ENCODE measurements at places on chromosomes 4 and X. TPM values are rescaled to one million over a fixed set of nuclear protein-coding genes. Genes with fewer than 3 reads are reported as not detected.

DNA sequence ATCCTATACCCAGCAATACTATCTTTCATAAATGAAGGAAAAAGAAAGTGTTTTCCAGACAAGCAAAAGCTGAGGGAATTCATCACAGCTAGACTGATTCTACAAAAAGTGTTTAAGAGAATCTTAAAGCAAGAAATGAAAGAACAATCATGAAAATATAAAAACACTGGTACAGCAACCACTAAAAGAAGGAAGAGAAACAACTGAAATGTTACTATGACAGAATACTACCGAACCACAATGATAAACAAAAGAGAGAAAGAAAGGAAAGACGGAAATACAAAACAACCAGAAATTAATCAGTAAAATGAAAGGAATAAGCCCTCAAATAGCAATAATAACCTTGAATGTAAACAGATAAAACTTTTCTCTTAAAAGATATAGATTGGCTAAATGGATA, 110.8 kb upstream of the AFF2 start:
- no peak for DNase-seq

- no peak for DNase-seq
These were observed 6.0 kb upstream of the VGLL1 start for GRCh38 chrX:136525738-136526606.

DNA sequence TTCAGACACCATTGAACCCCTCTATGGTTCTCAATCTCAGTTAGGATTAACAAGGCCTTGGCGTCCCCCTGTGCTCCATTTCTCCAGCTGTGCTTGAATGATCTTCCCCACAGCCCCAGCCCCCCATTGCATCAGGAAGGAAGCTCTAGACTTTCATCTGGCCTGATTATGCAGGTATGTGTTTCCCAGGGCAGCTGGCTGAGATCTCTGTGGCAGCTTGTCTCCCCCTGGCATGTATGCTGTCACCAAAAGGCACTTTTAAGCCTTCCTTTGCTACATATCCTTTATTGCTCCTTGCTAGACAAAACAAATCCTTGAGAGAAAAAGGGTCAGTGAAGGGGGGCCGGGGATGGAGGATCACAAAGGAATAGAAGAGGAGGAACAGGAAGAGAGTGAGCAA, 1056.0 kb upstream of the SLIT2 start:
- DNase-seq, result no peak

DNA sequence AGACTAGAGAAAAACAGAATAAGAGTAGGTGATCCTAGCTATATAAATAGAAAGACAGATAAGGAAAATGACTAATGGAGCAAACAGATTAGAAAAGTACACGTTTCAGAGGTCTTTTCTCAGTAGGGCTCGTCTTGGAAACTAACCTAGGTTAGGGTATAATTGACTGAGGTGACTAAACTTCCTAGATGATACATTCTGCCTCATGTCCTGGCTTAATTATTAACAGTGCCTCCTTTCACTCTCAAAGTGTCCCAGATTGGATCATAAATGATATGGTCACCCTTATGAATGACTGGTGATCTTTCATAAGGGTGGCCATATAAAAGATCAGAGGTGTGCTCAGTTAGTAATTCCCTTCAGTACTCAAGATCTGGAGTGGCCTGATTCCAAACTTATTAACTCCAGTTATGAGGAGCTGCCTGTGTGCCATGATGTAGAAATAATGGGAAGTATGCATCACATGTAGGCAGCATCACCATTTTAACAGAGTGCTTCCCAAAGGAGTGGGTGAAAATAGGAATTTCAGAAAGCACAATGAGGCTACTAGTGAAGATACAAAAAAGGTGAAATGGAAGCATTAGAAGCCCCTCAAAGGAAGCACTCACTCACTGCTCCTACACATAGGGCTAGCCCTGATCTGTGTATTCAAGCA, 14.7 kb upstream of the GRIA3 start:
- DNase-seq, result no peak

DNA sequence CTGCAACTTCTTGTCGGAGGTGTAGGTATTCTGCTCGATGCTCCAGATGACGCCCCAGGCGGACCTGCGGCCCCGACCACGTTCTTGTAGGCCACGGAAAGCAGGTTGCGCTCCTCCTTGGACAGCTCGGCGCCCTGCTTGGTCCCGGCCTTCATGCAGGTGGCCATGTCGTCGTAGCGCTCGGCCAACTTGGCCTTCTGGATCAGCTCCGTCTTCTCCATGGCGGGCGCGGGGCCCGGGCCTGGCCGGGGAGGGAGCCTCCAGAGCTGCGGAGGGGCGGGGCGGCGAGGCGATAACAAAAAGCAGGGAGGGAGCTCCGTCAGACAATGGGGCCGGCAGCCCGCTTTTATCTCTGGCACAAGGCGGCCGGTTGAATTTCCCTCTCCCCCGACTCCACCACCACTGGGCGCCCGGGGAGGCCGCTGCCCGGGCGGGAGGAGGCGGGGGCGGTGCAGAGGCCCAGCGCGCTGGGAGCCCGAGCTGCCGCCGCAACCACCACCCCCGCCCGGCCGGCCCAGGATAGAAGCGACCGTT, 28.3 kb upstream of the DRP2 start:
- DNase-seq, result no peak

GRCh38 chr4:75099321-75099720, 166.4 kb downstream of the PARM1 start:
- no peak for DNase-seq

- no peak for DNase-seq
These were observed 377 bp downstream of the CHRNA9 start for GRCh38 chr4:40335525-40335894.

GRCh38 chrX:7071390-7071789, 76.1 kb upstream of the STS start:
- no peak for DNase-seq

DNA sequence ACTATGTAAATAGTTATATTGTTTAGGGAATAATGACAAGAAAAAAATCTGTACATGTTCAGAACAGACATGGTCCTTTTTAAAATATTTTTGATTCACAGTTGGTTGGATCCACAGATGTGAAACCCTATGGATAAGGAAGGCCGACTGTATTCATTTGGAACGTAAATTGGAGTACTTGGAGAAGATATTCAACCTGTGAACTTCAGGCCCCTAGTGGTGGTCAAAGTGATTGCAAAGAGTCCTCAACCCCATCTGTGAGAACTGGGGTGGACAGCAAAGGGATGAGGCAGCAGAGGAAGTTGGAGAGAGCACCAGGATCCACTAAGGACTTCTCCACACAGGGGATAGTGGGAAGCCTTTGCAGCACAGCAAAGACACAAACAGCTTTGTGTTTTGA, 6.2 kb upstream of the CXCL13 start:
- DNase-seq, result no peak

DNA sequence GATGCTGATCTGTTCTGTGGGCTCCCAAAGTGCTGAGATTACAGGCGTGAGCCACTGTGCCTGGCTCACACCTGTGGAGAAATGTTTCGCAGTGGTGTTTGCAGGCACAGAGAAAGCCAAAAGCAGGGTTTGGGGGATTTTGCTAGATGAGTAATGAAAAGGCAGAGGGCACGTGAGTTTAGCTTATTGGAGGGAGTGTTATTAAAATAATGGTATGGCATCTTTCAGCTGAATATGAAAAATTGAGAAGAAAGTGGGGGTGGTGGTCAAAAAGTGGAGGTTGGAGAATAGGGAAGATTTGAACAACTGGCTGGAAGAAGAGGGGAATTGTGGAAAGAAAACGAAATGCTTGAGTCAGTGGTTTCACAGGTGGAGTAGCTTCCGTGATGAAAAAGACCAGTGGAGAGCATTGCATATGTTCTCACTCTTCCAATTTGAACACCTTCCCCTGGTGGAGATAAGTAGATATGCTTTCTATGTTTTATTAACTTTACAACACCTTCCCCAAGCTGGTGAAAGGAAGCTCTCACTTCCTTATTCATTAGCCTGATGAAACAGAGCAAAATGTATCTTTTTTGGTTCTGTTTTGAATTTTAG, 1.1 kb upstream of the CHST7 start:
- DNase-seq, result peak; percentile 68

DNA sequence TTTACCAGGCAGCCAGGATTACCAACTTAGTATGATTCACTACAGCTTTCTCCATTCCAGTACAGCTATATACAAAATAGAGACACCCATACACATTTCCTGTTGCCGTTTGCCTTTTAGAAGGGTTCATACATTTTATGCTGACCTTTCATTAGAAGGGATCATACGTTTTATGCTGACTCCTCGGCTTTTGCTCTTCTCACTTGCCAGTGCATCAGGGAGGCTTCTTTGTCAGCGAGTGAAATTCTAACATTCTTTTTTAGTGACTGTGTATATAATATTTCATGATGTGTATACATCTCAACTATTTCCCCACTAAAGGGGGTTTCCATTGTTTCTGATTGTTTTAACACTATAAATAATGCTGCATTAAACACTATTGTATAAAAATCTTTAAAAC, 552.6 kb downstream of the TRIML1 start:
- no peak for DNase-seq

- DNase-seq, result no peak
These were observed 36.8 kb upstream of the TMEM184C start for GRCh38 chr4:147580396-147580795.

DNA sequence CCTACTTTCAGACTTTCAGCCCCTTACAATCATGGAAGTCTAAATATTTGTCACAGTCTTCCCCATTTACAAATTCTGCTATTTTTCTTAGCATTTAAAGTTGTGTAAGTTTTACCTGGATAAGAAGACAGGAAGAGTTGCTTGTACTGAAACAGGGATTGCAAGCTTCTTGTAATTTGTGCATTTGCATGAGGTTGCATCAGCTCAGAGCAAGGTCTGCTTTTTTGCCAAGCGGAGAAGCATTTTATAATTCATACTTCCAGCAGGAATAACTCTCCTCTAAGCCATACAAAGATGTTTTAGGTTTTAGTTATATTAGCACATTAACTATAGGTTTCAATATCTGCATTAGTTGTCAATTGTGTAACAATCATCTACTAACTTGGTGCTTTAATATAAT, 922.0 kb upstream of the PABPC4L start:
- DNase-seq, result no peak

- no peak for DNase-seq
These were observed 25.0 kb downstream of the NLGN4X start for GRCh38 chrX:6203462-6204215.

GRCh38 chrX:118632862-118633261, 94.5 kb upstream of the IL13RA1 start:
- DNase-seq, result no peak

- no peak for DNase-seq
These were observed 18.9 kb downstream of the ZNF275 start for GRCh38 chrX:153352858-153353257.

- DNase-seq, result no peak
These were observed 75.3 kb upstream of the PUDP start for GRCh38 chrX:7223271-7223670.

DNA sequence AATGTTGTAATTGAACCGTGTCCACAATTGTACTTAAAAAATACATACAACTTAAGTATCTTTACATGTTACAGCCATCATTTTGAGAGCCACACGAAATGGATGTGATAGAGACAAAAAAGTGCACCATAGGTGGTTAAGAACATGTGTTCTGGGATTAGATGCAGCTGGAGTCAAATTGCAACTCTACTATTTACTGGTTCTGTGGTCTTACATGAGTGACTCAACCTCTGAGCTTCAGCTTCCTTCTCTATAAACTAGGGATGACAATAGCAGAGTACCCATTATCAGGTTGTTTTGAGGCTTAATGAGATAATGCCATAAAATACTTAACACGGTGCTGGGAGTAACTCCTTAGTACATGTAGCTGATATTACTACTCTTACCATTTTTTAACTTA, 130.4 kb downstream of the IDS start:
- no peak for DNase-seq

DNA sequence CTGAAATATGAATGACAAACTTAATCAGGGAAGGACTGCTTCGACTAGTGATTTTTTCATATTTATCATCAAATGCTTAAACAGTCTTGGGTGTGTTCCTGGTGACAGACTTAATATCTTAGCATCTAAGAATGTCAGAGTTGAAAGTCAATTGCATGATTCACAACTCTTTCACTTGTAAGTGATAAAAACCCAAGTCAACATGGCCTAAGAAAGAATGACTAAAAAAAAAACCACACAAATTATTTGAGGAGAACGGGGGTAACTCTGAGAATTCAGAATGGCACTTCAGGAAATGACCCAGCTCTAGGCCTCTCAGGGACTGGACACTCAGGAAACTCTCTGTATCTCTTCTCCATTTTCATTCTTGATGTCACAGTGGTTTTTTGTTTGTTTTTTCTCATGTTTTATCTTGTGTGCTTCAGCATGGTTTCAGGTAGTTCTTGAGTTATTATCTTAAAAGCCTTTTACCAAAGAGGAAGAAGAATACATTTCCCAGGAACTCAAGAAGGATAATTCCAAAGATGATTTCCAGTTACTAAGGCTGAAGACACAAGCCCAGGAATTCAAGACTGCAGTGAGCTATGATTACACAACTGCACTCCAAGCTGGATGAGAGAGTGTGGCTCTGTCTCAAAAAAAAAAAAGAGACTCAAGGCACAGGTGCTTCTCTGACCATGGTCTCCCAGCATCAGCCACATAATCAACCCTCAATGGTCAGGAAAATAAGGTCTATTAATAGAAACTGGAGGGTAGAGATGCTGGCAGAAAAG, 1697.8 kb upstream of the IGFBP7 start:
- DNase-seq, result no peak

GRCh38 chr4:91298156-91298700, 1005.5 kb upstream of the GRID2 start:
- DNase-seq, result no peak

GRCh38 chrX:68827848-68828624, 785 bp upstream of the EFNB1 start:
- peak; percentile 79 for DNase-seq

DNA sequence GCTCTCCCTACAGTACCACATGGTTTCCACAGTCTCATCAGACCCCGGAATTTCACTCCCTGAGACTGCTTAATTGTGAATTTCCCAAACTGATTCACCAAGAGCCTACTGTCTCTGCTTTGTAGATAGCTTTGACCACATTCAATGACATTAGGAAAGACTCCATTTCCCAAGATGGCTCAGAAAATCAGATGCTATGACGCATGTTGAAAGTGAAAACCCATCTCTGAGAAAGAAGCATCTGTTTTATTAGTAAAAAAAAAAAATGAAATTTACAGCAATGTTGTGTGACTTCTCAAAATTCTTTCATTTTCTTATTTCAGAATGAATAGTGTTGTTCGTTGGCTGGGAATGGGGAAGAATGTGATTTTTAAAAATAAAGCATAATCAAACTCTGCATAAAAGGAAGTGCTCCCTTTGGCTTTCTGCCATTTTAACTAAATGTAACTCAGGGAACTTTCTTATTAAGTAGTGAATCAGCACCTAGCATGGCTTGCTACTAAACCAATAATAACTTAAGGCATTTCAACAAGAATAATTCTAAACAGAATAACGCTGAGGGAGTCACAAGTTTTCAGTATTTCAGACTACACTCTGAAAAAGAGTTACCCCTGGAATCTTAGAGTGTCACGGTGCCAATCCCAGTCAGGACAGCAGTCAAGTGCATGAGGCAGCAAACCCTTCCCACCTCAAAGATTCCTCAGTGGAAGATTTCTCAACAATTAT, 97.4 kb upstream of the MYOZ2 start:
- peak; percentile 2 for DNase-seq

- DNase-seq, result no peak
These were observed 93.7 kb downstream of the ADGRL3 start for GRCh38 chr4:61293707-61294400.

Gene XAGE2
- total RNA-seq, result not detected

Gene IL1RAPL2
- total RNA-seq, result not detected

Gene USP17L28
- total RNA-seq, result not detected

Gene HDX
- total RNA-seq, result 3.0 TPM

Gene CAPN6
- not detected for total RNA-seq

Gene CENPVL2
- total RNA-seq, result not detected

Gene MFAP3L
- total RNA-seq, result 1.7 TPM

Gene MAGEB2
- total RNA-seq, result not detected

Gene CRLF2
- 1.4 TPM for total RNA-seq

Gene WAS
- 81.4 TPM for total RNA-seq

Gene CNGA1
- total RNA-seq, result not detected
